NCI-H460 (cell line): ENCODE measurements at places on chromosomes 2 and 18. TPM values are rescaled to one million over a fixed set of nuclear protein-coding genes. Genes with fewer than 3 reads are reported as not detected.

The UGT1A5 gene
- not detected in 2 replicates for total RNA-seq

The DCC gene
- 0.03 and 0.05 TPM in 2 replicates for total RNA-seq

- DNase-seq, result no peak
Observed at GRCh38 chr2:189648846-189649509, 12.3 kb upstream of the ASNSD1 start.

DNA sequence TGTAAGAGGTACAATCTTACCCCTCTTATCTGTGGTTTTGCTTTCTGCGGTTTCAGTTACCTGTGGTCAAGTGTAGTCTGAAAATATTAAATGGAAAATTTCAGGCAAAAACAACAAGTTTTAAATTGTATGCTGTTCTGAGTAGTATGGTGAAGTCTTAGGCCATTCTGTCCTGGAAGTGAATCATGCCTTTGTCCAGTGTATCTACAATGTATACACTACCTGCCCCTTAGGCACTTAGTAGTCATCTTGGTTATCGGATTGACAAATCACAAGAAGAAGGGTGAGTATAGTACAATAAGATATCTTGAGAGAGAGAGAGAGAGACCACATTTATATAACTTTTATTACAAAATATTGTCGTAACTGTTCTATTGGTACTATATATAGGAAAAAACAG lies 43.5 kb downstream of the RAB3GAP1 start:
- DNase-seq, result no peak

GRCh38 chr2:125684256-125684655 lies 971.7 kb upstream of the GYPC start:
- no peak for DNase-seq

The UGT1A8 gene
- not detected in 2 replicates for total RNA-seq

The ETAA1 gene
- total RNA-seq, result 21.0 and 21.5 TPM in 2 replicates

DNA sequence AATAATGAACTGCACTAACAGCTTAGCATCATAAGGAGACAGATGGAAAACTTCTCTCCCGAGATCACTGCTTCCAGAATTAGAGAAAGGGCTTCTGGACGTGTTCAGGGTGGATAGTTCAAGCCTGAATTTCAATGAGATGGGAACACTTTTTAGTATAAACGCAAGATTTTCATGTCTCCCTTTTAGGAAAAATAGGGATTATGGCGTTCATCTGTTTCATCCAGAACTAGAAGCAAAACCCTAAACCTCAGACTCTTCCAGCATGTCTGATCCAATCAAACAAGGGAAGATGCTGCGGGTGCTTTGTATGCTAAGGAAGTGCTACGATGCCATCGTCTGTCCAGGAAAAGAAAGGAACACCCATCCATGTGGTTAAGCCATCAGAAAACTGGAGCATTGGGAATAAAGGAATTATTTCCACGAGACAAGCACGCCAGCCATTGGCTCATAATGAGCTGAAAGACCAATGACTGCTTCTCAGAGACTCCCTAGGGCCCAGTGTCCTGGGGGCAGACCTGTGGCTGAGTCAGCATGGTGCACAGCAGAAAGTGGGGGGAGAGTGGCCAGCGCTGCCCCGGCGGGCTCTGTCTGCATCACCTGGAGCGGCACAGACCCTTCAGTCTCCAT lies 65.9 kb upstream of the AFF3 start:
- DNase-seq, result no peak

GRCh38 chr2:11598228-11598731 lies 64.4 kb downstream of the GREB1 start:
- no peak for DNase-seq

The LIPG gene
- total RNA-seq, result 1.2 and 1.9 TPM in 2 replicates

GRCh38 chr2:224077773-224078507 lies 38.9 kb upstream of the SERPINE2 start:
- no peak for DNase-seq

The MROH2A gene
- not detected in 2 replicates for total RNA-seq

The AMER3 gene
- total RNA-seq, result not detected in 2 replicates

DNA sequence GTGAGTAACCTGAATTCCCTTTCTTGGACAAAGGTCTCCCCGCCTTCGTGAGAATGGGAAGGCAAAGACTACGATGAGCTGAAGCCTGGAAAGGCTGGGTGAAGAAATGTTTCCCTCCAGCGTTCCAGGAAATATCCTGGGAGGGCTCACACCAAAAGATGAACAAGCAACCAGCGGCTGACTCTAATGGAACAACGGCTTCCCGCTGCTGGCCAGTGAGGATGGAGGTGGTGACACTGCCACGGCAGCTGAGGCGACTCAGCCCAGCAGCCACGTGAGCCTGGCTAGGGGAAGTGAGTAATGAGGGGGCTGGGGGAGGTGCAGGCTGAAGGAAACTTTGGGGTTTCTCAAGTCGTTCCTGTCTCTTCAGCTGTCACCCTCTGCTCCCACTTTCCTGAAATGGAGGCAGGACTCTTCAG lies 105.0 kb upstream of the SMAD7 start:
- no peak for DNase-seq

The CFAP65 gene
- total RNA-seq, result not detected in 2 replicates

DNA sequence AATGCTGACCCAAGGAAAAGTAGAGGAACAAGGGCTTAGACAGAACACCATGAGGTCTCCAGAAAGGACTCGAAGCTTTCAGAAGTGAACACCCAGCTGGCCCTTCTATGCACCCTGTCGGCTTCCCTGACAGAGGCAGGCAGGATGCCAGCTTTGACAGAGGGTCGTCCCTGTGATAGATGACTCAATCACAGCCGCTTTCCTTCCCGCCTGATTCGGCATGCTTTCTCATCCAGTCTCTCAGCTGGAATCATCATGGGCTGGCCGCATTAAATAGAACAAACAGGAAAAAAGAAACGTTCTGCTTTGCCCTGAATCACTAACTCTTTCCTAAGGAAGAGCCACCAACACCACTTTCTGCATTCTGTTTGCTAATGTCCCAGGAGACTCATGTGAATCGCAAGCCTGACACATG lies 140.3 kb upstream of the RAB12 start:
- DNase-seq, result no peak

The GCKR gene
- total RNA-seq, result not detected in 2 replicates

DNA sequence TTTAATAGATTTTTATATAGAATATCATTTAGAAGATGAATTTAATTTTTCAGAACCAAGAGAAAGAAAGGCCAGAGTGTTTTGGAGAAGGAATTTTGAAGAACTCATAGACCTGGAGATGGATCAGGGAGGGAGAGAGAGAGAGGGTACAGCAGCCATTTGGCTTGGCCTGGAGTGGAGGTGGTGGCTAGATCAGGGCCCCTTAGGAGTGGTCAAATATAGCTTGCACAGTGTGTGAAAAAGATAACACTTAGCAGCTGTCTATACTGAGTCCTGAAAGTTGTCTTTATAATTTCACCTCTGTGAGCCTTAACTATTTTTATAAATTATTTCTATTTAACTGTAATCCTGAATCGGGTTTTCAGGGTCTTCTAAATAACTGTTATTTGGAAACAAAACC lies 38.8 kb upstream of the ACYP2 start:
- DNase-seq, result no peak

The ZNF638 gene
- total RNA-seq, result 127 and 137 TPM in 2 replicates

DNA sequence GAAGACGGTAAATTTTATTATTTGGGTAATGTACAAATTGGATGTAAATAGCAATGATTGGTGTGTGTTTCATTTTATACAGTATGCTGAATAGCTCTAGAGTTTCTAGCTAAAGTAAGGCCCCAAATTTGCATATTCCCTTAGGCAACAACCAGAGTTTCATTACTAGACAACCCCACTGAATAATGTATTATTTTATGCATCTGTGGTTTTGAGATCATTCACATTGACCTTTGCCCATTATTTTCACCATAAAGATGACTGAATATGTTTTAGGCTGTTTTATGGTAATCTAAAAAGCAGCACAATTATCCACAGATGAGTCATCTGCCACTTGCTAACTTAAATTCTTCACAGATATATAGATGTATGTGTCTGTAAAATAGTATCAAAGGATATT lies 44.5 kb upstream of the C2orf74 start:
- no peak for DNase-seq

- no peak for DNase-seq
Observed at GRCh38 chr2:160431441-160431840, 62.2 kb downstream of the RBMS1 start.

The CD8A gene
- total RNA-seq, result 0.12 and 0.29 TPM in 2 replicates

- DNase-seq, result no peak
Observed at GRCh38 chr2:7766088-7766722, 849.0 kb downstream of the RNF144A start.

The SLC23A3 gene
- 1.4 and 1.7 TPM in 2 replicates for total RNA-seq

GRCh38 chr18:35289293-35289692 lies 736 bp downstream of the ZSCAN30 start:
- DNase-seq, result no peak

GRCh38 chr18:23724681-23725080 lies 35.4 kb downstream of the LAMA3 start:
- DNase-seq, result no peak

DNA sequence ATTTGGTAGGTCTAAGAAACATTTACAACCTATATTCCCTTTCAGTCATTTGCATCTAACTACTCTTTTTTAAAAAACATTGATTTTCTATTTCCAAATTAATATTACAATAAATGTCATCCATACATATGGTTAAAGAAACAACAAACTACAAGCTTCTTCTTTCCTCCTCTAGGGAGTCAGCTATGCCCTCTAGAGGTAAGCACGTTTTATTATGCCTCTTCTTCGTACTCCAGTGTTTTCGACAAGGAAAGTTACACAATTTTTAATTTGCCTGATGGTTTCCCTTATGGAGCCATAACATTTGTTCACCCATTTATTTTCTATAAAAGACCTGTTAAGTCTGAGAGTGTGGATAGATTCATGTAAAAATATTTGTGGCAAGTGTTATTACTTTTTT lies 183.4 kb upstream of the CDH7 start:
- DNase-seq, result peak; percentile 22

DNA sequence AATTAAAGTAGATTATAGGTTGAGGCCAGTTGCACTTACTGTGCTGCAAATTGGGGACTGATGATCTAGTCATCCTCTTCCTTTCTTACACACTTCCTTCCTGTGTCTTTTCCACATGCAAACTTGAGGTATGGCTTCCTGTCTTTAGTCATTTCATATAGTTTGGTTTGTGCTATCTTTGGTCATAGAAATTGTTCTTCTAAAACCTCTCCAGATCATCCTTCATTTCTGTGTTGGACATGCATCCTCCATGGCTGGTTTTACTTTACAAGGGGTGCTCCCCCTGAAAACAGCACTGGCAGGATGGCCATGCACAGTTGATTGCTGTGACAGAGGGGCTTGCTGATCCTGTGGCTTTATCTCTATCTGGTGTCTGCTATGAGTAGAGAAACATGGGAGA lies 36.5 kb downstream of the MGAT5 start:
- no peak for DNase-seq
